ENCODE measurements at places on chromosomes 12 and 14.

DNA sequence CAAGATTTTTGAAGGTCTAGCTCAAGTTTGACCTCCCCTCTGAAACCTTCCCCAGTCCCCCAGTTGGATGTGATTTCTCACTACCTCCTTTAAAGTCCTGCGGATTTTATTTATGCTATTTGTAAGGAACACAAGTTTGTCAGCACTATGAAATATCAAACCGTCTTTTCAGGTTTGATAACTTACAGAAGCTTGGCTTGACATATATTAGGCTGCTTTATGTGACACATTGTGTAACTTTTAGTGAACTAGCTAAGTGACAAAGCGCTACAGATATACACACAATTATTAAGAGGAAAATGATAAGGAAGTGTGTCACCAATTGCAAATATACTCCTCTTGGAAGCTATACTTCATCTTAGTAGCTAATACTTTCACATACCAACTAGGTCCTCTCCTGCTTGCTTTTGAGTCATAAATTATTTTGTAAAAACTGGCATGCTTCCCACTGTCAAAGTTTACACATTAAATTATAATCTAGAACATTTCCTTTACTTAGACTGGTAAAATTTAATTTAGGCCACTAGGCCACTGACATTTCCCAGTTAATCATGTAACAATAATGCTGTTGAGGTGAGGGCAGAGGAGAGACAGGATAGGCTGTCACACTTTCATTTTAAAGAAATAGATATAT is 149.5 kb downstream of the TMTC3 start:
- no peak for DNase-seq

- DNase-seq: no peak
Observed at GRCh38 chr14:73889376-73889775, 2.7 kb downstream of the ZNF410 start.

GRCh38 chr14:77301103-77301502 is 19.6 kb downstream of the POMT2 start:
- peak; percentile 80 for DNase-seq

GRCh38 chr12:83265808-83266207 is 579.1 kb downstream of the TMTC2 start:
- DNase-seq: no peak

GRCh38 chr12:6691473-6691872 is 2.3 kb upstream of the ZNF384 start:
- no peak for DNase-seq

DNA sequence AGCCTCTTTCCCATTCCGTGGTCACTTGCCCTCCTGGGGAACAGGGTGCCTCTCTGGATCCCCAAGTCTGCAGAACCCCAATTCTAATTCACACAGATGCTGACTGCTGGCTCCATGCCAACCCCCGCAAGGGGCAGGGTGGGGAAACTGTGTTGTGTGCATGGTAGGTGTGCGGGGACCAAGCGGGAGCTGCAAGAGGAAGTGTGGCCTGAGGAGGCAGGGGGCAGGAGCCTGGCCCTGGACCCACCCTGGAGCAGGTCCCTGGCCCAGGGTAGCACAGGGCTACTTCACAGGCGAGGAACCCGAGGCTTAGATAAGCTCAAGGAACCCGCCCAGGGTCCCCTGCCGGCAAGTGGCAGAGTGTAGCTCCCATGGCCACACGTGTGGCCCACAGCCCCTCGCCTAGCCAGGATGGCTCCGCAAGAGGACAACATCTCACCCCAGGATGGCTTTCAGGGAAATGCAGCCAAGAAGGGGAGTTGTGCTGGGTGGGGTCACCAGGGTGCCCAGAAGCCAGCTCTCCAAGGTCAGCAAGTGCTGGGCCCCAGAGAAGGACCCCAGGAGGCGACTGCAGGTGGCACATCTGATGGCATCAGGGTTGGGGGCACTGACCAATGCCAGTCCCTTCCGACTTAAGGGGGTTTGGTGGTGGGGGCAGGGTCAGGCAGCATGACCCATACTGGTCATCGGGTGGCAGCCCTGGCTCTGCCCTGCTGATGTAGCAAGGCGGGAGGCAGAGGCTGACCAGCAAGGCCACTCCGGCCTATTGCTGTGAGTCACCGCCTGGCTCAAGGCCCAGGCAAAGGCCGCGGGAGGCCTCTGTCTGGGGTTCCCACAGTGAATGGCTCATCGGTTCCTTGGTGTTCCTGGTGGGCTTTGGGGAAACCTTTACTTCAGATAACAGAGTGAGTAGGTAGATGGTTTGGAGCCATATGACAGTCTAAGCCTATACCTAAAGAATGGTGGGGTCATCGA is 37.3 kb upstream of the EML1 start:
- DNase-seq: no peak

- DNase-seq: peak; percentile 73
Observed at GRCh38 chr12:54053751-54054741, at the start of gene HOXC4. TSS of gene HOXC4 (plus strand) at chr12:54053835. CDS start at chr12:54053923, 88 bp downstream.

GRCh38 chr12:1836241-1836803 is 16.0 kb downstream of the LRTM2 start:
- no peak for DNase-seq

GRCh38 chr12:4648104-4648500 is 749 bp downstream of the AKAP3 start:
- no peak for DNase-seq

GRCh38 chr12:99686142-99686541 is 38.6 kb downstream of the GARIN6 start:
- no peak for DNase-seq

- DNase-seq: no peak
Observed at GRCh38 chr12:53191096-53191884, 10.6 kb upstream of the CSAD start.

DNA sequence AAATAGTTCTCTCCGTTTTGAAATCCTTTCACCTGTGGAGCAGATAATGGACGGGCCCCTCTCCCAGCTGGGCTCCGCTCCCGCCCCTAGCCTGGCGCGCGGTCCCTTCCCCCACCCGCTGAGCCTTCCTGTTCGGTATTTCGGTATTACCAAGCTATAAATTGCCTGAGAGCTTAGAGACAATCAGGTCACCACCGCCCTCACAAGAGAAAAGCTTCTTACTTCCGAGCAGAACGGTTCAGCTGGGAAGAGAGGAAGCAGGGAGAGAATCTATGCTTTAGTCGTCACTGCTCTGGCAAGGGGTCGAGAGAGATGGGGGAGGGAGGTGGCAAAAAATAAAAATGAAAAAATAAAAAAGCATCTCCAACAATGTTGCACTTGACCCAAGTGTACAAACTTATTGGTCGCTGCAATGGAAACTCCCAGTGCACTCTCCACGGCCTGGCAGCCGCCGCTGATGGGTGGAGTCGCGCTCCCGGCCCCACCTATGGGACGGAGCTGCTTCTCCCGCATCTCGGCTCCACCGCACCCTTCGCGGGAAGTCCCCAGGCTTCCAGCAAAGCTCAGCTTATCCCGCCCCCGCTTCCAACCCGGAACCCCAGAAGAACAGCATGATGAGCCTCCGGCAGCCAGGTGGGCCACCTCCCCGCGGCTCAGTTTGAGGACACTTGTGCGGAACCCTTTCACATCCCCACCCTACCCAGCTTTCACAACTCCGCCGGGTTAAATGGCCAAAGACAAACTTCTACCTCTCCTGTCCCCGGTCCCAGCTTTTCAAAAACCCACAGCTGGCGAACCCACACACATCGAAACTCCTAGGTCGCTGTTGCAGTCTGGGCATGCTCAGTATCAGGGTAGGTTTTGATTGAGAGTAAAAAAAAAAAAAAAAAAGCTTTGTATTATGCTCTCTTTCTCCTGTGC is 832 bp upstream of the SYT1 start:
- peak; percentile 84 for DNase-seq

DNA sequence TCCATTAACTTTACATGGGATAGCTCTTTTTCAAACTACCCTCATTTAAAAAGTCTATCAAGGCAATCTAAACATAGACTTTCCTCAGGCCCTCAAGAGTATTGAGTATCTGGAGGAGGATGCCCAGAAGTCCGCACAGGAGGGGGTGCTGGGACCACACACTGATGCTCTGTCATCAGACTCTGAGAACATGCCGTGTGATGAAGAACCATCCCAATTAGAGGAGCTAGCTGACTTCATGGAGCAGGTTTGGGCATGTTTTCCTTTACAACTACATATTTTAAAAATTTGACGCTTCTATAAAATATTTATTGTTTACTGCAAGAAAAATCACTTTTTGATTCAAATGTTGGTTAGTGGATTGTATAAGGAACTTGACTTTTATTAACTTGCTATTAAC is 93.5 kb downstream of the EP400 start:
- DNase-seq: no peak

DNA sequence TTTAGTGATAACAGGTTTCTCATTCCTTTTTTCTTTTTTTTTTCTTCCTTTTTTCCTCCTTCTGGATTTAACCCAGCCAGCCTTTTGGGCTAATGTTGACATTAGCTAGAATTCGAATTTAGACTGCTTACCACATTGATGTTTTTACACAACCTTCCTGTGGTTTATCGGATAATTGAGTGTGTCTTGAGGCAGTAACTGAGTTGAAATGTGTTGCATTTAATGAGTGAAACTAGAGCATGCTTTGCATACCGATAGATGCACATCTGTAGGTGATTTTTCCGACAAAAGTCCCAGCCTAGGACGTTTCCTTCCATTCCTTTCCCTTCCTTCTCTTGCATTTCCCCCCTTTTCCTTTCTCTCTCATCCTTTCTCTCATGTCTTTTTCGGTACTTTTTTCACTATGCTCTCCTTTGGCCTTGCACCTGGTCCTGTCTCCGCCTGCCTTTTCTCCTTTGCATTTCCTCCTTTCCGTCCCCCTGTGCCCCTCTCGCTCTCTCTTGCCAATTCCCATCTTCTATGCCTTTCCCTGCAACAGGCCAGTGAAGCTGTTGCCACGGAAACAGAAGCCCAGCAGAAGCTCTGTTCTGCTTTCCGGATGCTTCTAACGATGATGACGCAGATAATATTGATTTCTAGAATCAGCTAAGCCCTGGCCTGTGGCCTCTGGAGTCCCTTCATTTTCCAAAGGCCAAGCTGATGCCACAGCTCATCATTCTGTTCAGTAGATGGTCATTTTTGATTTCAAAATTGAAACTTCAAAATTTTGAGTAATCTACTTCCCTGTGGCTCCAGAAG is 76.1 kb downstream of the SLC25A47 start:
- DNase-seq: no peak

DNA sequence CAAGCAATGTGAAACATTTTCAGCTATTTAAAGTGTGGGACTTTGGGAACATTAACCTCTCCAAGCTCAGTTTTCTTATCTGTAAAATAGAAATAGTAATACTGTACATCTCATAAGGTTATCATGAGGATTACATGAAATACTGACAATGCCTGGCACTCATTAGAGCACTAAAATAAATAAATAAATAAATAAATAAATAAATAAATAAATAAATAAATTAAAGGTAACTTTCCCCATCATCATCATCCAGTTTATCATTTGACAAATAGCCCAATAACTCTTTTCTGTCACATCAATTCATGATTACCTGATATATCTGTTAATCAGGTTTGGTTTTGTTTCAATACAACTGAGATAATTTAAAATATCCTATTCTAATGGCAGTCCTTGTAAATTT is 48.5 kb downstream of the EFCAB11 start:
- DNase-seq: no peak

DNA sequence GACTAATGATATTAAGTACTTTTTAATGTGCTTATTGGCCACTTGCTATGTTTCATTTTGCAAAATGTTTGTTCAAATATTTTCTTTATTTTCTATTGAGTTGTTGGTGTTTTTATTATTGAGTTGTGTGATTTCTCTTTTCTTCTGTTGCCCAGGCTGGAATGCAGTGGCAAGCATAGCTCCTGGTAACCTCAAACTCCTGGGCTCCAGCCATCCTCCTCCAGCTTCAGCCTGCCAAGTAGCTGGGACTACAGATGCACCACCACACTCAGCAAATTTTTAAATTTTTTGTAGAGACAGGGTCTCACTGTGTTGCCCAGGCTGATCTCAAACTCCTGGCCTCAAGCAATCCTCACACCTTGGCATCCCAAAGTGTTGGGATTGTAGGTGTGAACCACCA is 199.2 kb downstream of the NOVA1 start:
- DNase-seq: no peak

DNA sequence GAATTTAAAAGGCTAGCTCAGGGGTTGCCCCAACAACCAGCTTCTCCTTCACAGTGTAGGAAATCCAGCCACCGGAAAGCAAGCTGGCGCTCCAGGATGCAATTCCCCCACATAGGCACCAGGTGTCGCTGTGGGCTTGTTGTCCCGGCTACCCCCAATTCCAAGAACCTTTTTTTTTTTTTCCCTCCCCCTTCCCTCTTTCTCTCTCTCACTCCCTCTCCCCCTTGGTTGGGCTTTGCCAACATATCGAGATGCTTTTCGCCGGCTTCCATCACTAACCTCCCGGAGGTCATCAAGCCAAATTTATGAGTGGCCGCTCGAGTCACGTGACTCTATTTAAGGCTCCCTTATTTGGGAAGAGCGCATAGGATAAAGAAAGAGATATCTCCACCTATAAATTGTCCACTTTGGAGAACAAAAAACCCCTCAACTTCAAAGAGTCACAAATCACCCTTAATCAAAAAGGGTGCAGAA is at the start of gene HOXC5:
Gene HOXC5 (plus strand): TSS at position 424 of the 474 bp plus-strand sequence. CDS start 73 bp downstream, outside the sequence.
- DNase-seq: peak; percentile 93

GRCh38 chr12:5437589-5437988 is 5.7 kb downstream of the NTF3 start:
- DNase-seq: no peak

GRCh38 chr12:88298014-88298682 is 156.0 kb downstream of the TMTC3 start:
- DNase-seq: no peak

DNA sequence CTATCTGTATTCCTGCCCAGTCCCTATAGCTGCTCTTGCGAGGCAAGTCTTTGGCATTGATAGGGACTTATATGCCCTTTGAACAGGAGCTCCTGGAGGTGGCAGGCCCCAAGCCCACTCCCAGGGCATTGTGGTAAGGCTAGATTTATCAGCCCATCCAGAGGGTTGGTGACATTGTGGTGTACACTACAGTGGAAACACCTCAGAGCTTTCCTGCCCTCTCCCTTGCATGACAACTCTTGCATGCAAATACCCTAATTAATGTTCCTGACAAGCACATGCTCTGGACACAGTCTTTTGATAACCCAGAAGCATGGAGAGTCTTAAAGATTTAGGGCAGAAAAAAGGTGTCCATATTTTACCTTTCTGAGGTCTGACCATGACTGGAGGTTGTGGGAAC is 815 bp upstream of the RIPK3 start:
- DNase-seq: no peak

Measured in ecto neural progenitor cell (in vitro differentiated cells).